Myocyte (in vitro differentiated cells): ENCODE measurements at places on chromosomes 7 and 10. TPM values are rescaled to one million over a fixed set of nuclear protein-coding genes. Genes with fewer than 3 reads are reported as not detected.

DNA sequence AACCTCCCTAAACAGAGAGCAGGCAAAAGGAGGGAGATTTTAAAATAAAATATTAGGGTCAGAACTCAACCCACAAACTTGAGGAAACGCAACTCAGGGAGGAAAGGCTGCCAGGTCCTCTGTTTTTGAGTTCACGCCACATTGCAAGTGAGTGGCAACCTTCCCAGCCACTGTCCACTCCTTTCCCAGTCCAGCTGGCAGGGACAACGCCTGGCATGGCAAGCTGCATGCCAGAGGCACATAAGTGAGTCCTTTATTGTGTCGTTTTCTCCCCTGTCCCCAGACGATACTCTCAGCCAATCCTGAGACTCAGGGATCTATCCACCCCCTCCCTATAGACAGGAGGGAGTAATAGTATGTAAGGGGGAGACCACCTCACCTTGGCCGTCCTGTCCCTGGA, 22.4 kb downstream of the FBXW4 start:
- peak; percentile 49 for DNase-seq

- no peak for DNase-seq
Observed at GRCh38 chr10:63373176-63373575, 92.6 kb downstream of the JMJD1C start.

GRCh38 chr7:47480576-47481538, 101.1 kb downstream of the TNS3 start:
- DNase-seq, result no peak

Gene PON1
- not detected in 2 replicates for total RNA-seq

Gene NEUROG3
- 0.27 TPM in 1 of 2 replicates, not detected in the other for total RNA-seq
